Sigmoid colon (tissue), 7 donors: ENCODE measurements at places on chromosomes 12 and 14. TPM values are rescaled to one million over a fixed set of nuclear protein-coding genes. Genes with fewer than 3 reads are reported as not detected.
A peak's percentile ranks its signal among the peaks of the same experiment; 100 is the strongest.

DNA sequence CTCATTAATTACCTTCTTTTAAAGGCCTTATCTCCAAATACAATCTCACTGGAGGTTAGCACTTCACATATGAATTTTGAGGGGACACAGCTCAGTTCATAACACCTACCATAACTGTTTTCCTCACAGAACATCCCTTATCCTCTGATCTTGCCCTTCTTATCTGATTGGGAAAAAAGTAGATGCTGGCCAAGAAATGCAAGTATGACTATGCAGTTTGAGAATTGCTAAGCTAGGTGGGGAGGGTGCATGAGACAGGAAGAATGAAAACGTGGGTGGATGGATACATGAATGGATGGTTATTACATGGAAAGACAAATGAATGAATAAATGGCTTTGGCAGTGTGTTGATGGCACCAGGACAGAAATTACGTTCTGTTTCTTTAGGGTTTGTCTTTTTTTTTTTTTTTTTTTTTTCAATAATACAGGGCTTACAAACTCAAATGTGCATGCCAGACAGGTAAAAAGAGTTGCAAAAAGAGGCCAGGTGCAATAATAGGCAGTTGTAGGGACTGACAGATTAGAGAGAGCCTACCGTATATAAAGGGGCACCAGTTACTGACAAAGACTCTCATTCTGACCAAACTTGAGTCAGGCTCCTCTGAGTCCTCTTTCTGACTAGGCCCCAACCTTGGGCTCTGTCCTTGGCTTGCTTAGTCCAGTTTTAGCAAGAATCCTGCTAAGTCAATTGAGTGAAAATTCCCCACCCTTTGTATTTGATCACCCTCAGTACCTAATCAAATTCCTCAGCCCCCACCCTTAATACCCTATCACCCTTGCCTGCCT is 304.9 kb downstream of the ZFP36L1 start:
- DNase-seq: no peak

DNA sequence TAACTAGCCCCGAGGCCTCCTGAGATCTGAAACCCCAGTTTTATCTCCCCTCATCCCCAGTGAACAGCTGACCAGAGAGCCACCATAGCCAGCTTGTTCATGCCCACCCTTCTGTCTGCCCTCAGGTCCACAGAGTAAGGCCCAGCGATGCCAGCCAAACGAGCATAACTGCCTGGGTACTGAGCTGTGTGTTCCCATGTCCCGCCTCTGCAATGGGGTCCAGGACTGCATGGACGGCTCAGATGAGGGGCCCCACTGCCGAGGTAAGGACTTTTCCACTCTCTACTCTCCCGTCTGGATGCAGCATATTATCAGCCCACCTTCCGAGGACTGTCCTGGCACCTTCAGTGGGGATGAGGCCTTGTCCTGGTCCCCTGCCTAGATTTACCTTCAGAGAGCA is 6.2 kb downstream of the LRP1-AS start:
- no peak for DNase-seq

- no peak for DNase-seq
Measured at GRCh38 chr12:70070494-70071007, 172.7 kb upstream of the CNOT2 start.

- DNase-seq: no peak
Measured at GRCh38 chr12:15830538-15830937, 41.4 kb upstream of the EPS8 start.

DNA sequence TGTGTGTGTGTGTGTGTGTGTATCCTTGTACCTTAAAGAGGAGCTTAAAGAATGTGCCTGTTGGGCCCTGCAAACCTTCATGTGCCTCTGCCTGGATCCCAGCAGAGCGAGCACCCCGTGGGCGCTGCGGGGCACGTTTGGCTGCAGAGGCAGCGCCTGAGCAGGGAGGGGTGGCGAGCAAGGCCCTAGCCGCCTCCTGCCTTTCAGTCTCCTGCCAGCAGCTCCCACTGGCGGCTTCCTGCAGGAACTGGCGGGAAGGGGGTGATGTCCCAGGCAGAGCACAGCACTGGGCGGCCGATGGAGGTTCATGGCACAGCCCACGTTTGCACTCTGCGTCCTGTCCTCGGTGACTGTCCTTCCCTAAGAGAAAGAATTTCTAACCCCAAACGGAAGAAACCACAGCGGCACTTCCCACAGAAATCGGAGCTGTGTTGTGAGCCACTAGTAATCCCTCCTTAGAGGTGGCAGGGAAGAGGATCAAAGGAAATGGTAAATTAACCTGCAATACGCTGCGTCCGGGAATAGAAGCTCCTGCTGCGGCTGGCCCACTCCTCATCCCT is 19.8 kb downstream of the ZBTB42 start:
- peak; percentile 79 for DNase-seq

DNA sequence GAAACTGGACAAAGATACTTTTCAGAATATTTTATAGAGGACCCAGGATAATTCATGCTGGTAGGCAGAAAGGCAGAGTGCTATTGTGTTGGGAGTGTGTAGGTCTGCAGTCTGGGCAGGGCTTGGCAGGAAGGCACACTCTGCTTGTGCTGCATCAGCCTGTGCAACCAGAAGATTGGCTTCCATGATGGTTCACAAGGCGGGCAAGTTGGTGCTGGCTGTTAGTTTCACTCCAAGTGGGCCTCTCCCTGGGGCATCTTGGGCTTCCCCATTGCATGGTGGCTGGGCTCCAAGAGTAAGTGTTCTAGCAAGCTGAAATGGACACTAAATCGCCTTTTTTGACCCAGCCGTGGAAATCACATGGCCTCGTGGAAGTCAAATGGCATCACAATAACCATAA is 1.8 kb upstream of the UBE2N start:
- no peak for DNase-seq

DNA sequence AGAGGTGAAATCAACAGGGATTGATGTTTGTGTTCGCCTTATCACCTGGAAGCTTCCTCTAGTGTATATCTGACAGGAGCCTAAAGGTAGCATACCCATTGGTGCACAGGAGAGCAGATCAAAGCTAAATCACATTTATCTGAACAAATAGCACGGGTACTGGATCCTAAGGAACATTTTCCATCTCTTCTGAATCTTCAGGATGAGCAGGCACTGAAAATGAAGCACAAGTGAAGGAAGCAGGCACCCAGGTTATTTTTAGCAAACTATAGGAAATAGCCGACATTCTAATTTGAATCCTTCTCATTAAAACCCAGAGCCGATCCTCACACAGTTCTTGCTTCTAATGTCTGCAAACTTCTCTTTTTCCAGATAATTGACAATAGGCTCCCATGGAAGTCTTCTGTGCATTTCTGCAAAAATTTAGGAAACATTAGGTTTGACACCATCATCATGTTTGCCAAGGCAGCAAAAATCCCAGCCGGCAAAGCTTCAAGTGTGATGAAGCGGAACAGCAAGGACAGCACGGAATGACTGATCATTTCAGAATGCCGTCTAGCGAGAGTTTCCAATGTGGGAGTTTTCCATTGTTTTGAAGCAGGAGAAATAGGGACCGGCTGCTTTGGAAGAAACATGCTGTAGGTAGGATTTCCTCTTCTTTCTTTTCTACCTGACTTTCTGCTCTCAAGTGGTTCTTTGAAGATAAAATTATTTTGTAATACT is 24.3 kb upstream of the RGS6 start:
- no peak for DNase-seq

DNA sequence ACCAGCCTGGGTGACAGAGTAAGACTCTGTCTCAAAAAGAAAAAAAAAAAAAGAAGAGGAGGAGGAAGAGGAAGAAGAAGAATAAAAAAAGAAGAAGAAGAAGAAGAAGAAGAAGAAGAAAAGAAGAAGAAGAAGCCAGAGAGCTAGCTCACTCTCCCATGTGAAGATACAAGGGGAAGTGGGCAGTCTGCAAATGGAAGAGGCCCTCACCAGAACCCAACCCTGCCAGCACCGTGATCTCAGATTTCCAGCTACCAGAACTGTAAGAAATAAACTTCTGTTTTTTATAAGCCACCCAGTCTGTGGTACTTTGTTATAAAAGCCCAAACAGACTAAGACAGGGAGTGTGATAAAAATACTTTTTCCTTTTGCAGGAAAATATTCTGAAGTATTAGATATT is 130.7 kb downstream of the ETNK1 start:
- DNase-seq: no peak

DNA sequence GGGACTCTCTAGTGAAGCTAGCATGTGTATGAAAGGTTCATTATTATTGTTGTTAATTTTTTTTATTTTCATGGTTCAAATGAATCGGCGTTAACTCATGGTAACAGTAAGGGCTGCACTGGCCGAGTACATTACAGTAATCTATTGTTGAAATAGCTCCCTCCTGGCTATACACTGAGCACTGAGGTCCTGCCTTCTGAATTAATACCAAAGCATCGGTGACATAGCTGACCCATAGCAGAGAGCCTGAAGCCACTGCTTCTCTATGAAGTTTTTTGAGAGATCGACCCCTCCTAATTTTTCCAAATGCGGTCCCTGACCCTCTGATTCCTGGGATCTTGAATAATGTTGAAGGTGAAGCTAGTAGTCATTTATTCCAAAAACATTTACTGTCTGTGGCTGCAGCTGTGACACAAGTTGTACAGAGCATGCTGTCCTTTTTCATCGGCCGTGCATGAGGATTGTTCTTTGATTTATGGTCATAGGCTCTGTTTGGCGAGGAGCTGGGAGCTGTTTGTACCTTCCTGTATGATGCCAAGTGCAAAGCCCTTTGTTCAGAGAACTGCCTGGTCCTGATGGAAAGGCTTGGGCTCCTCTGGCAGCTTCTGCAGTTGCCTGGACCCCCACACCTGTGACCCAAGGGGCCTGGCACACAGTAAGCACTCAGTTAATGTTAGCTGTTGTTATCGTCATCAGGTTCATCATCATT is 486.5 kb downstream of the EGLN3 start:
- DNase-seq: peak; percentile 75

DNA sequence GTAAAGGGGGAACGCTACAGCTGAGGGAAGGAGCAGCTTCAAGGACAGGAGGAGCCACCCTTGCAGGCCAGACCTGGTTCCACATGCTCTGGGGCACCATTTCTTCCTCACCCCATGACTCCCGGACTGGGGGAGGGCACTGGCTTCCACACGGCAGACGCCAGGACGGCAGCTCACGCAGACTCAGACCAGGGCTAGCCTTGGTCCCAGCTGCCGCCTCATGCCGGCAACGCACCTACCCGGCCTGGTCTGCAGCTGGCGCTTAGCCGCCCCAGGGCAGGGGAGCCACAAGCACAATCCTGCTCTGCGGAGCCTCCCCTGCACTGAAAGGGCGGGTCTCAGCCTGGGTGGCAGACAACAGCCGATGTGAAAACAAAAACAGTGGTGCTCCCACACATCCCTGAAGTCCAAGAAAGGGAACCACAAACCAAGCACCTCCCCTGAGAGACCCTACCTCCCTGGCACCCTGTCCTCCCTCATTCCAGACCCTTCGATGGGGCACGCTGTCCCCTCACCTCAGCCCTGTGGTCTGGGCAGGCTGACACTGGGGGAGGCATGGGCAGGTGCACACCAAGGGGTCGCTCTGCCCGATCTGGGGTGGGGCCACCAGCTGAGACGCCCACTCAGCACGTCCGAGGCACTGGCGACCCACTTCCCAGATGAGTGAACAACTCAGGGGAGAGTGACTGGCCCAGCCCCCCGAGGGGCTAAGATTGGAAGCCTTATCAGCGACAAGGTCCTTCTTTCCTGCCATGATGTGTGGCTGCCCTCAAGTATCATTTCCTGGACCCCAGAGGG is 65.0 kb downstream of the CHGA start:
- no peak for DNase-seq

DNA sequence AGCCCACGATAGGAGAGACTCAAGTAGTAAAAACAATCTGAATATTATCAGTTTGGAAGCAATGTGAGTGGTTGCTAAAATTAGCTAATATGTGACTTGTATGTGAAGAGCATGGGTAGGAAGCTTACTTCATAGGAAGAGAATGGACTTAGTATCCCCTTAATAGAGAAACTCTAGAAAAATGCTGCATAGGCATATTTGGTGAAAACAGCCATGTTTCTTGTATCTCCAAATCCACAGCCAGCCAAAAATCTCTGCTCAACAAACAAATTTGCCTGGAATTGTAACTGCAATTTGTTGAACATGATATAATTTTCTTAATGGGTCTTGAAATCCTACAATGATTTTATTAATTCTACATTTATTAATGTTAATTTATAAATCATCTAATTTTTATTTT is 1252.9 kb upstream of the TMEM132C start:
- DNase-seq: no peak

- DNase-seq: no peak
Measured at GRCh38 chr12:127060310-127060847, 1206.6 kb upstream of the TMEM132C start.

DNA sequence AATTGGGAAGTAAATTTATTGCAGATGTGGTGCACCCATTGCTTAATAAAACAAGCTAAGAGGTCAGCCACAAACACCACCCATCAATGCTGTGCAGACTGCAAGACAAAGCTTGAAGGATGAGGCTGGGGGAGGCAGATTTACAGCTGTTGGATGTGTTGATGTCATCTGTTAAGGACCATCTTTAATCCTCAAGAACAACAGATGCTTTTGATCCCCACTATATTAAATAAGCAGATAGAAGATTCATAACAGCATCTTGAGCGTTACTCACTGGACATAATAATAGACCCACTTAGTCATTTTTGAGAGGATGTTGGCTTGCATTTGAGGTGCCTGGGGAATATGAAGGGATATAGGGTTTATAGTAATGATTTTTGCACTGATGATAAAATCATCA is 58.8 kb downstream of the GPR68 start:
- DNase-seq: no peak

DNA sequence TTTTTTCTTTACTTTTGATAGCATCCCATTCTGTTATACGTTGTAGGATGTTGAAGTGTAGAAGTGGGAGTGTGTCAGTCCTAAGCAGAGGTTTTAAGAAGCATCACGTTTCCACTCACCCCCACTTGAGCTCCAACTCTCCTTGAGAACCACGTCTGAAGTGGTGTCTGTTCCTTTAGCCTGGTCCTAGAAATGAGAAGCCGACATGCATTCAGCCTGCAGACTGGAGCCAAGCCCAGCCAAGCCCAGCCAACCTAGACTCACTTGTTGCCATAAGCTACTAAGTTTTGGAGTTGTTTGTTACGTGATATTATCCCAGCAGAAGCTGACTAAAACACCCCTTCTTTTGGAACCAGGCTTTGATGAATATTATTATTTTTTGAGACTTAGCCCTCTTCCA is 4.4 kb upstream of the ELK3 start:
- DNase-seq: no peak

- no peak for DNase-seq
Measured at GRCh38 chr12:22874151-22874550, 249.2 kb downstream of the ETNK1 start.

DNA sequence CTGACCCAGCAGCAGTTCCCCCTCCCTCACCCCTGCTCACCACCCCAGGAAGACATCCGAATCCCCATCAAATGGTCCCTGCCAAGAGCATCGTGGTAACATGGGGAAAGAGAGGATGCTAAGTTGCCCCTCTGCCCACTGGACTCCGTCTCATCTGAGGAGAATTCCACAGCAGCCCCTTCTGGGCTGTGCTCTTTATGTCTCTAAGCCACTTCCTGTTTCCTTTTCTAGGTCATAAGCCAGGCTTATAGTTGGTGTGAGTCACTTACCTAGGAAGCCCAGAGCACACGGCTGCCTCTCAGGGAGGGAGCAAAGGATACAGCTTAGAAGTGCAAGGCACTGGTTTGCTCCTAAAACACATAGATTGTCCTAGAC is 76.0 kb downstream of the VCPKMT start:
- no peak for DNase-seq

RNASE7 gene
- not detected for total RNA-seq

MAP1LC3B2 gene
- not detected for total RNA-seq

CIROP gene
- not detected for total RNA-seq

LAG3 gene
- 3.3 TPM for total RNA-seq

FAM186B gene
- 0.54 TPM for total RNA-seq

KRT79 gene
- total RNA-seq: not detected

FOXN4 gene
- total RNA-seq: not detected

NRXN3 gene
- 43.9 TPM for total RNA-seq

ACSM4 gene
- not detected for total RNA-seq

TDRD9 gene
- 4.6 TPM for total RNA-seq

TAC3 gene
- total RNA-seq: not detected
